ENCODE measurements at places on chromosomes 16 and 17. TPM values are rescaled to one million over a fixed set of nuclear protein-coding genes. Genes with fewer than 3 reads are reported as not detected.

The GRIN2A gene
- 2.4 TPM for total RNA-seq

The HERPUD1 gene
- total RNA-seq, result 119 TPM

The TRPV3 gene
- 1.0 TPM for total RNA-seq

The SLC35G6 gene
- not detected for total RNA-seq

The GPR139 gene
- not detected for total RNA-seq

The PAQR4 gene
- 9.2 TPM for total RNA-seq

The AANAT gene
- total RNA-seq, result not detected

The CNTNAP1 gene
- 4.2 TPM for total RNA-seq

- no peak overlapping the region for H3K27ac ChIP-seq
- H3K4me3 ChIP-seq, result no peak overlapping the region
These were observed 15.4 kb upstream of the CLEC18A start for GRCh38 chr16:69935740-69936139.

- H3K4me1 ChIP-seq, result peaks cover 41% of the 10 kb centered on the region
- H3K27ac ChIP-seq, result no peak overlapping the region
- DNase-seq, result no peak
- H3K36me3 ChIP-seq, result peaks cover 74% of the 10 kb centered on the region
These were observed 5.7 kb downstream of the NUDT16L1 start for GRCh38 chr16:4699046-4699556.

- H3K27ac ChIP-seq, result no peak overlapping the region
- no peaks in the 10 kb centered on the region for H3K36me3 ChIP-seq
- H3K4me1 ChIP-seq, result no peaks in the 10 kb centered on the region
- DNase-seq, result no peak
These were observed 22.4 kb downstream of the TBC1D3B start for GRCh38 chr17:36153895-36154610.

- no peaks in the 10 kb centered on the region for H3K27me3 ChIP-seq
- DNase-seq, result no peak
- no peak overlapping the region for H3K4me3 ChIP-seq
- H3K36me3 ChIP-seq, result peaks cover 7% of the 10 kb centered on the region
These were observed 161.1 kb upstream of the CACNG5 start for GRCh38 chr17:66673668-66674276.

GRCh38 chr17:15236281-15237105, 28.6 kb downstream of the PMP22 start:
- peaks cover 84% of the 10 kb centered on the region for H3K36me3 ChIP-seq
- H3K27ac ChIP-seq, result peak overlapping the region; percentile 23
- no peaks in the 10 kb centered on the region for H3K27me3 ChIP-seq
- DNase-seq, result no peak
- H3K4me1 ChIP-seq, result peaks cover 100% of the 10 kb centered on the region

GRCh38 chr16:70480127-70481105, 26.0 kb downstream of the FCSK start:
- H3K27me3 ChIP-seq, result no peaks in the 10 kb centered on the region
- H3K4me3 ChIP-seq, result no peak overlapping the region
- H3K36me3 ChIP-seq, result peaks cover 54% of the 10 kb centered on the region
- DNase-seq, result no peak
- peak overlapping the region; percentile 83 for H3K27ac ChIP-seq

DNA sequence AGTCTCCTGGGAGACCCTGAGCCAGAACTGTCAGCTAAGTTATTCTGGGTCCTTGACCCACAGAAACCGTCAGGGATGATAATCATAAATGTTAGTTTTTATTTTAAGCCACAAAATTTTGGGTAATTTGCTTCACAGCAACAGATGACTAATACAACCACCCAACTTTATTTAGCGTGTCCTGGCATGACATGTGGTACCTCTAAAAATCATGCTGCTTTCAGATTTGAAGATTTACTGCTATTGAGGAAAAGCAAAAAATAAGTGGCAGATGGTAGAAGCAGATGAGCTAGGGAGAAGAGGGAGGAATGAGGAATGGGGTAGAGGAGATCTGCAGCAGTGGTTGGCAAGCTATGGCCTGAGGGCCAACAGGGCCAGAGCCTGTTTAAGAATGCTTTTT, 90.4 kb downstream of the TMEM100 start:
- H3K27ac ChIP-seq, result no peak overlapping the region
- H3K36me3 ChIP-seq, result no peaks in the 10 kb centered on the region

- no peaks in the 10 kb centered on the region for H3K27me3 ChIP-seq
- no peak for DNase-seq
- no peak overlapping the region for H3K27ac ChIP-seq
- peaks cover 26% of the 10 kb centered on the region for H3K4me1 ChIP-seq
These were observed 55.7 kb downstream of the GNAO1 start for GRCh38 chr16:56247018-56247417.

GRCh38 chr17:70318051-70318450, 148.7 kb downstream of the KCNJ2 start:
- DNase-seq, result no peak
- no peaks in the 10 kb centered on the region for H3K36me3 ChIP-seq
- H3K4me1 ChIP-seq, result peaks cover 24% of the 10 kb centered on the region
- H3K27me3 ChIP-seq, result no peaks in the 10 kb centered on the region

DNA sequence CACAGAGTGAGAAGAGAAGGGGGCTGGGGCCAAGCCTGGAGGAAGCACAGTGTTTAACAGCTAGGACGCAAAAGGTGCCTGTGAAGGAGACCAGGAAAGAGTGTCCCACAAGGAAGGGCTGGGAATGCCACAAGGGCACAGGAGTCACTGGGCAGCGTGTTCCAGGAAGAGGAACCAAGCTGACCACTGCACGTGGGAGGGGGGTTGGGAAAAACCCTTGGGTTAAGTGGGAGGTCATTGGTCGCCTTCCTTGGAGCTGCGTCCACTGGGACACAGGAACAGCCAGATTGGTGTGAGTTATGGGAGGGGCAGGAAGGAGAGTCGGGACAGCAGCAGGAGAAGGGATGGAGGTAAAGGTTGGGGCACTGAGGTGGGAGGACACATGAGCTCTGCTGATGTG, 12.9 kb downstream of the TTYH2 start:
- peaks cover 5% of the 10 kb centered on the region for H3K4me1 ChIP-seq
- no peak overlapping the region for H3K27ac ChIP-seq
- no peaks in the 10 kb centered on the region for H3K27me3 ChIP-seq

Measured in left ventricle myocardium inferior (tissue), 1 donor.